ENCODE measurements at places on chromosomes 7 and 10.

DNA sequence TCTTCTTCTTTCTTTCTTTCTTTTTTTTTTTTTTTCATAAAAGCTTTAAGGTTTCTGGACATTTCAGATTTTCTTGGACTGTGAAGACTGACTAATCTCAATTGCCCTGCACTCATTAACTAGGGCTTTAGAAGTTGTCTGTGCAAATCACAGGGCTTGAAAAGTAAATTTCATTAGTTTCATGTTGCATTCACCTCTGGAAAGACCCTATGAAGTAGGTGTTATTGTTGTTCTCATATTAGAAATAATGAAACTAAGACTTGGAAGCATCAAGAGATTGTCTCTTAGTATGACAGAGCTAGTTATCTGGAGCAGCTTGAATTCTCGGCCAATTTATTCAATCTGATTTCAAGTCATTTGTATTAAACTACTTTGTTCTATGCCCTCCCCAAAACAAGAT, 28.2 kb upstream of the SEMA3D start:
- DNase-seq: no peak

- DNase-seq: no peak
Measured at GRCh38 chr10:3766046-3766756, 18.8 kb downstream of the KLF6 start.

DNA sequence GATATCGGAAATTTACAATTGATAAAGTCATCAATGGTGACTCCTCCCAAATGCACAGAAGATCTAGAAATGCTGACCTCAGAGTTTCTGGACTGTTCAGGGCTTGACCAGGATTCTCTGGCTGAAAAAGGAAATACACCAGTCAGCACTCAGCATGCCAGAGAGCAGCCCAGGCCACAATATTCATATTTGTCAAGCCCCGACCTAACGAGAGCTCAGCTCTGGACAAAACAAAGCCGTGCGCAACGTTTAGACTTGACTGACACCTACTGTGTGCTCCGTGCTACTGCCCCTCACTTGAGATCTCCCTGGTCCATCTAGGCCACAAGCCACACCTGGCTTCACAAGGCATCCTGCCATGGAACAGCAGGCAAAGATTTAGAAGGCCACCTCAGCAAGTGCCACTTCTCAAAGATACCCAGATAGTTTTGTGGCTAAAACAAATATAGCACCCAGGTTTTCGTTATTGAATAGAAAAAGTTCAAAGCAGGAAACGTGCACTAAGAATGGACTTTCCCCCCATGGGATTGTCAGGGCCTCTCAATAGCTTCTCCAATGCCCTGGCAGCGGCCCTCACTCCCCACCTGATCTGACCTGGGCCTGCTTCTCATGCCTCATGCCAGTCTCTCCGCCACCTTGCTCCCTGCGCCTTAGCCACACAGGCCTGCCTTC, 218.3 kb downstream of the FAM107B start:
- DNase-seq: no peak

DNA sequence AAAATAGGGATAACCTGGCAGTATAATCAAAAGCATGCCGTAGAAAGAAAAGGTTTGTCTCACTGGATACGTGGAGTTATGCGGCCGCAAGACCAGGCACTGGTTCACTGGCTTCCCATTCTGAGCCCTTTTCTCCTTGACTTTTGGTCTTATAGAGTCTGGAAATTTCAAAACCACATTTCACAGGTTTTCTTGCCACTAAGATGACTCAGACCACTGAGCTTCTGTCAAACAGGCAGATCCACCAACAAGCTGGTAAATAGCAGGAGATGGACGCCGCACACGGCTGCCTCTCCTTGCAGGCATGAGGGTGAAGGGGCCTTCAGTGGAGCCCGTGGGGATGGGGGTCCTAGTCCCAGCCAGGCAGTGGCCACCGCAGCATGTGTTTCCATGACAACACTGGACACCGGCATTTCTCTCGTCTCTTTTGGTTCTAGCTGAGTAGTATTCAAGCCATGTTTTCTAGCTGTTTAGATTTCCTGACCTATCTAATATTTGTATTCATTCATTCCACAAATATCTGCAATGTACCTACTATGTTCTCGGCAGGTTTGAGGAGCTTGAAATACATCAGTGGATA, 55.5 kb downstream of the KLF6 start:
- no peak for DNase-seq

DNA sequence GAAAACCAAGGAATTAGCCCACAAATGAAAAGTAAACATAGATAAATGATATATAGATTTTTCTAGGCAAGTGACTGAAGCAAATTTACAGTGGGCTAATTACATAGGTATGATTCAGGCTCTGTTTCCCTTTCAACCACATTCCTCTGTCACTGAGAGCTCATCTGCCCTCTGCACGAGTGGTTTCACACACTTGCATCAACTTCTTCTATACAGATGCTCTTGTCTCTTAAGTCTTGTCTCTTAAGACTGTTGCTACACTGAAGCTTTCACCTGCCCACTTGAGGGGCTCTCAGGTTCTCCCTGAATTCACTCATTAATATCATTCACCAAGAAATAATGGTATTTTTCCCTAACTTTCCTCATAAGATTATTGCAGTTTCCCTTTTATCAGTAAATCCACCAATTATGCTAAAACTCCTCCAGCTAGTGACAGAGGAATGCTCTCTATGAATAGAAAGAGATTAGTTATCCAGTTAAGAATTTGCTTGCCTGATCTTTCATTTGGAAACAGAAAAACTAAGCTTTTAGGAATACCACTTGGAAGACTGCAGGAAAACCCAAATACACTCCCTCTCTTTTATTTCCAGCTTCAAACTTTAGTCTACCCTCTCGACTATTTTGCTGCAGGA, 95.7 kb downstream of the ELAPOR2 start:
- DNase-seq: peak; percentile 49

GRCh38 chr7:95357623-95358022, 33.3 kb upstream of the PON1 start:
- DNase-seq: no peak

- DNase-seq: no peak
Measured at GRCh38 chr7:1749351-1749863, 79.3 kb downstream of the ELFN1 start.

- DNase-seq: no peak
Measured at GRCh38 chr7:44111761-44112160, 7.6 kb downstream of the AEBP1 start.

- DNase-seq: no peak
Measured at GRCh38 chr10:130400890-130401289, 264.7 kb downstream of the GLRX3 start.

GRCh38 chr10:85447690-85448089, 918.9 kb downstream of the GRID1 start:
- DNase-seq: no peak

DNA sequence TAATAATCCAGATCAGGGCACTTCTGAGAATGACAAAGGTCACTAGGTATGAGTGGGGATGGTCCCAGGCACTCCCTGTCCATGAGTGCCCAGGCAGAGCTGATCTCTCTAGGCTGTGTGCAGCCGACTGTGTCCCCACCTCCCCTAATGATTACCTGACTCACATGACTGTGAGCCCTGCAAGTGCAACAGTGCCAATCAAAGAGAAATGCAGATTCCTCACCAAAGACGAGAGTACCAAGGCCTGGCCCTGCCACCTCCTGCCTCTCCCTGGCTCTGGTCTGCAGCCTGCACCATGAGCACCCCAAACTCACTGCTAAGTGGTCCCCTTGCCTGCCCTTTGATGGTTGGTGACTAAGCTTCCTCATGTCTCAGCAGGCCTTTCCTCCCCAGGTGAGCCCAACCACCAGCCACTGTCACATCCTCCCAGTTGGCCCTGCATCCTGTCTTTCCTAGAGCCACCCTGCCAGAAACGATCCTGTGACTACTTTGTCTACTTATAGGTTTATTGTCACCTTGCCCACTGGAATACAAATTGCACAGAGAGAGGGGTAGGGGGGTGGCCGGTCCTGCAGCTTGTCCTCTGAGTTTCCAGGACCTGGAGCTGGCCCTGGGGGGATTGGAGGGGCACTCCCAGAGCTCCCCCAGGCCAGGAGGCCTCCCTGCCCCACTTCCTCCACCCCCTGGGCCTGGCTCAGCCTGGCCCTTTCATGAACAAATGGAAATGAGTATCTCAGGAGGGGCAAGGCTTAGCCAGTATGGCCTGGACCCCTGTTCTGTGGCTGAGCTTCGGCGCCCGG, 22.4 kb upstream of the GDF10 start:
- no peak for DNase-seq

DNA sequence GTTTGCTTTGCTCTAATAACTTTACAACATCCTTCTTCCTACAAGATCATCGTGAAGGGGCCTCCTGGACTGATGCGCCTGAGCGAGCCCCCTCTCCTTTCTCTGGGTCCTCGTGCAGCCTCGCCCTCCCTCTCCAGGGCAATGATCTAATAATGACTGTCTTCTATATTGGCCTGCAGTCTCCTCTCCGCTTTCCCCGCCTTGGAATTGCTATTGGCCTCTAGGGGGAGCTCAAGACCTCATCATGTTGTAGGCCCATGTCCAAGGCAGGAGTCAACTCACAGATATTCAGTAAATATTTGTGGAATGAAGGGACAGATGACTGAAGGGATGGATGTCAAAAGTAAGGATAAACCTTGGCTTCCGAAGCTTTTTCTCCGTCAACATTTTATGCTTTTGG, 1180.3 kb downstream of the TYW1 start:
- DNase-seq: peak; percentile 77

DNA sequence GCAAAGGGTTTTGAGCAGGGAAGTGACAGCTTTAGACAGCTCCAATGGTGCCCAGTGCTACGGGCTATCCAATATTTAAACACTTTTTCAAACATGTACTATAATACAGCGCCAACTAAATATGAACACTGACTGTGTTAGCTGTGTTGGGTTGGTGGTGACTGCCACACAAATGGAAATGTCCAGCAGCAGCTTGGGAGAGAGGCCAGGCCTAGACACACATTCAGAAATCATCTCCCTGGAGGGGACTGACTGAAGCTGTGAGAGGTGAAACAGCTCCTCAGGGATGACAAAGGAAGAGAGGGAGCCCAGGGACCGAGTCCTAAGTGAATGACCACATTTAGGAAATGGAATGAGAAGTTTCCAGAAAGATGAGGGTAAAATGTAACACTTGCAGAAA, 115.8 kb downstream of the UBE2H start:
- DNase-seq: no peak

- no peak for DNase-seq
Measured at GRCh38 chr7:780516-780915, 51.8 kb upstream of the SUN1 start.

- DNase-seq: peak; percentile 23
Measured at GRCh38 chr10:31582365-31583052, 263.5 kb downstream of the ZEB1 start.

DNA sequence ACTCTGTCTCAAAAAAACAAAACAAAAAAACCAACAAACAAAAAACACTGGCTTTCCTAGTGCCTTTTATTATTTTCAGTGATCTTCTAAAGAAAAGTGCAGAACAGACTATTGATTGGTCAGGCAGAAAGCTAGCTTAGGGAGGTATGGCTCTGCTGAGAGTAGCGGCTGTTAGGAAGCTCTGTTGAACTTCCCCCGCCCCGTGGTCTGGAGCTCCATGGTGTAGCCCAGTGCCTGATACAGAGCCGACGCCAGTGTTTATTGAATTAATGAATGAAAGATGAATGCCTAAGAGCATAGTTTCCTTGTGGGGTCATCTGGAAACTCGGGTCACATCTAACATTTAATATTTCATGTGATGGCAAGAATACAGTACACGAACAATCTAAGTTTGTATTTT, 90.5 kb upstream of the ARMC3 start:
- no peak for DNase-seq

GRCh38 chr7:27150568-27151340, 1.6 kb downstream of the HOXA3 start:
- DNase-seq: peak; percentile 49

- DNase-seq: no peak
Measured at GRCh38 chr7:53110425-53110824, 75.0 kb downstream of the POM121L12 start.

DNA sequence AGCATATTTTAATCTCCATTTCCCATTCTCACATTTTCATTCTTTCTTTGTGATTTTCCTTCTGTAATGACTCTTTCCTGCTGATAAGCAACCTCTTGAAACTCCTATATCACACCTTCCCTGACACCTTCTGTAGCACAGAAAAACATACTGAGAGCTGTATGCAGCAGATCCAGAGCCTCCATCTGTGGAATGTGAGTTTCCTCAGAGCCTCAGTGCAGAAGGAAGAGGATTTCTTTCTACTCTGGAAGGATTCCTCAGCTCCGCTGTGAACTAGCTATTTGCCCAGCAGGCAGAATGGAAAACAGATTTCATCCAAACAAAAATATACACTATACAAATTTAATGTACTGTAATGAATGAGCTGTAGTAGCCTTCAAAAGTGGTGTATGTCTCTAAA, 841.3 kb upstream of the ZWINT start:
- no peak for DNase-seq

DNA sequence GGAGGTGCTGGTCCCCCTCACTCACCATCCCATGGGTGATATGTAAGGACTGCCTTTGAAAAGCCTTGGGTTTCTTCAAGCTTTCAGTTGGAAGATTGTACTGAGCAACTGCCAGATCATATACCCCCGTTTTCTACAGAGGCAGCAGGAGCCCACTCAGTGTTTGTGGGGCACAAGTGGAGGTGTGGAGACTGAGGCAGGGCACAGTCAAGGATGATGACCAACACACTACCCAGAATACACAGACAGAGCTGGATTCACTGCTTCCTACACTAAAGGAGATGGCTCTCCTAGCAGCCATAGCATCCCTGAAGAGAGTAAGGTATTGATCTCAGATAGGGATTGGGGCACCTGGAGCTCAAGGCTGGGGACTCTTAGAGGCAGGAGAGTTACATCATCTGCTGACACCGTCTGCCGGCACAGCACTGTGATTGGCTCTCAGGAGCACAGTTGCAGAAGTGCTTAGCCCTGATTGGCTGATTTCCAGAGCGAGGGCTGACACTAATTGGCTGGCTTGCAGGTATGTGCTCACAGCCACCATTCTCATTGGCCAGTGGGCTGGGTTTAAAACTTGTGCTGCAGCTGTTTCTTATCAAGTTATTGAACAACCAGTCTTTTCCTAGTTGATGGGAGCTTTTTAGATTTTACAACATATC, 77.9 kb upstream of the PFKP start:
- DNase-seq: no peak

GRCh38 chr10:33773886-33774480, 439.5 kb upstream of the NRP1 start:
- no peak for DNase-seq

DNA sequence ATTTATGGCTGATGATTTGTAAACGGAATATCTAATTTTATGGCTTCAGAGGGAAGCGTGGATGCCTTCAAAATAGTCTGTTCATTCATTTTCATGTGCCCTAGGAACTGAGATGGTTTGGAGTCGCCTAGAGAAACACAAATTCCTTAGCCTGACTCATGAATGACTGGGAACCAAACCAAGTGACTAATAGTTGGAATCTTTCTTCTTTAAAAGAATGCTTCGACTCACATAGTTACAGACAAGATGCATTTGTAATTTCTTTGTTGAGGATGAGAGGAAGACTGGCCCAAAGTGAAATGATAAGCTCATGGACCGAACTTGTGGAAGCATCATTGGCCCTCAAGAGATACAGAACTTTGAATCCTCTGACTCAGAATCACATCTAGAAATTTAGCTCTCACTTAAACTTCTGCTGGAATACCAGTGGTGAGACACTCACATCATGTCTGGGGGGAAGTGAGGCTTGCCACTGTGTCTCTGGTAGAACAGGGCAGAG, 1107.2 kb downstream of the NRG3 start:
- DNase-seq: peak; percentile 98
